T-helper 2 cell treated with Interferon-gamma antibody and Interleukin-4, amounts not matched to agents 5 μg/mL and 100 μg/mL, for 36 hours (primary cell): ENCODE measurements at places on chromosomes 16 and 17.

GRCh38 chr16:3492356-3492755 is 2.9 kb downstream of the C16orf90 start:
- H3K4me3 ChIP-seq, result no peak overlapping the region
- no peaks in the 10 kb centered on the region for H3K27me3 ChIP-seq
- no peak for DNase-seq
- H3K4me1 ChIP-seq, result no peaks in the 10 kb centered on the region

DNA sequence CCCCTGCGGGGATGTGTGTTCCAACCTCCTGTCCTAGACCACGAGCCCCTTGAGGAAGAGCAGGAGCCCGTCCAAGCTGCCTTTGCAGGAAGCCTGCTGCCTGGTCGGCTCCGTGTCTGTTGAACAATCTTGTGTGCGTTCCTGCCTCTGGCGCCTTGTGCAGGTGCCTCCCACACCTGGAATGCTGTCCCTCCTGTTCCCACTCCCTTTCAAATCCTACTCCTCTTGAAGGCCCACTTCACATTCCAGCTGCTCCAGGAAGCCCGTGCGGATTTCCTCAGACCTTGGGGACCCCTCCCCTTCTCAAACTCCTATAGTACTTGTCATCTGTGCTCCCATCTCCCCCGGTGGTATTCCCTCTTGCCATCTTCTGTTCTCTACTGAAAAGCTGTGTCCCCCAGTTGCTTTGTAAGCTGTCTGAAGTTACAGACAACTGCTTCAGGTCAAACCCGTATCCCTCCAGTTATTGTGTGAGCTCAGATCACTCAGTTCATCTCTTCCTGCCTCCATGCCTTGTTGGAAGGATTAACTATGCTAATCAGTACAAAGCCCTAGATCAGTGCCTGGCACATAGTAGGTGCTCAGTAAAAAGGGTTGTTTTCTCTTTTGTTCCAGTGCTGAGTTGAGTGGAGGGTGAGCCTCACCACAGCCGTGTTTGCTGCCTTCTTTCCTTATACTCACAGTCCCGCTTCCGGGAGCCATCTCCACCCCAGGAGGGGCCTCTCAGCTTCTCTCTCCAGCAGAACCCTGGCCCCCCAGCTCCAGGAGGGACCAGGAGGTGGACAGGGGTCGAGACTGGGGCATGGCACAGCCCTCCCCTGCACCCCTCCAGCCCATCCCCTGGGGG is 241.8 kb upstream of the CIBAR2 start:
- H3K27me3 ChIP-seq, result no peaks in the 10 kb centered on the region
- H3K4me3 ChIP-seq, result no peak overlapping the region
- DNase-seq, result no peak
- no peaks in the 10 kb centered on the region for H3K36me3 ChIP-seq

DNA sequence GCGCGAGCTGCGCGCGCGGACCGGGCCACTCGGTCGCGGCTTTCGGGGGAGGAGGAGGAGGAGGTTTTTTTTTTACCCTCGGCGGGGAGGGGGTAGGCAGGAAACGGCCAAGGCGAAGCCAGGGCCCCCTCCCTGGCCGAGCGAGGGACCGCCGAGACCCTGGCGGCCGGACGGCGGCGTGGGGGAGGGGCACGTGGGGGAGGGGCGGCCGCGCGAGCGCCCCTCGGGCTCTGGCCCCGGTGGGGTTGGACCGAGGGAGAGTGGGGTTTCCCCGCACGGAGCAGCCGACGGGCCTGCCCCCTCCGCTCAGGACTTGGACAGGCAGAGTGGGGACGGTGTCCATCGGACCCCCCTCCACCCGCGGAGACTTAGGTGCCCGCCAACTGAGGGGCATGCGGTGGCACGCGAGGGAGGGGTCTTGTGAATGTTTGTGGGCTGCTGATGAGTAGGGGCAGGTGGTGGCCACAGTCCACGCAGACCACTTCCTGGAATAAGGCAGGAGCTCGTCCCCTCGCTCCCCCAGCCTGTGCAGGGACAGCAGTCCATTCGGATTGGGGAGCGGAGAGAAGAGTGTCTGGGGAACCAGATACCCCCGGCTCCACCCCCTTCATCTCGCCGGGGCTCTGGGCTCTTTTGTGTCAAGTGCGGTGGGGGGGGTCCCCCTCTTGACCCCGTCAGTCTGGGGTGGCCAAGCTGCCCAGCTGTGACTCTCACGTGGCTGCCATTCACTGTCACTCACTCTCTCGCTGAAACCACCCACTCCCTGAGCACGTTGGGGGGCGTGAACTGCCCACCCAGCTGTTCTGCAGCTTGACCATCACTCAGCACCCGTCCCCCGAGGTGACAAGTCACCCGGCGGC is 3.0 kb upstream of the CHD3 start:
- H3K4me1 ChIP-seq, result peaks cover 11% of the 10 kb centered on the region
- no peaks in the 10 kb centered on the region for H3K27me3 ChIP-seq
- no peak overlapping the region for H3K27ac ChIP-seq
- DNase-seq, result peak; percentile 44

- H3K27ac ChIP-seq, result peak overlapping the region; percentile 49
- H3K27me3 ChIP-seq, result no peaks in the 10 kb centered on the region
- no peak for DNase-seq
- H3K36me3 ChIP-seq, result peaks cover 20% of the 10 kb centered on the region
- H3K4me3 ChIP-seq, result no peak overlapping the region
Measured at GRCh38 chr17:80604009-80604669, 59.5 kb downstream of the RPTOR start.

- no peak for DNase-seq
- no peaks in the 10 kb centered on the region for H3K27me3 ChIP-seq
- H3K4me1 ChIP-seq, result peaks cover 1% of the 10 kb centered on the region
- H3K27ac ChIP-seq, result no peak overlapping the region
- no peak overlapping the region for H3K4me3 ChIP-seq
Measured at GRCh38 chr16:27725236-27726000, 175.5 kb downstream of the KATNIP start.

DNA sequence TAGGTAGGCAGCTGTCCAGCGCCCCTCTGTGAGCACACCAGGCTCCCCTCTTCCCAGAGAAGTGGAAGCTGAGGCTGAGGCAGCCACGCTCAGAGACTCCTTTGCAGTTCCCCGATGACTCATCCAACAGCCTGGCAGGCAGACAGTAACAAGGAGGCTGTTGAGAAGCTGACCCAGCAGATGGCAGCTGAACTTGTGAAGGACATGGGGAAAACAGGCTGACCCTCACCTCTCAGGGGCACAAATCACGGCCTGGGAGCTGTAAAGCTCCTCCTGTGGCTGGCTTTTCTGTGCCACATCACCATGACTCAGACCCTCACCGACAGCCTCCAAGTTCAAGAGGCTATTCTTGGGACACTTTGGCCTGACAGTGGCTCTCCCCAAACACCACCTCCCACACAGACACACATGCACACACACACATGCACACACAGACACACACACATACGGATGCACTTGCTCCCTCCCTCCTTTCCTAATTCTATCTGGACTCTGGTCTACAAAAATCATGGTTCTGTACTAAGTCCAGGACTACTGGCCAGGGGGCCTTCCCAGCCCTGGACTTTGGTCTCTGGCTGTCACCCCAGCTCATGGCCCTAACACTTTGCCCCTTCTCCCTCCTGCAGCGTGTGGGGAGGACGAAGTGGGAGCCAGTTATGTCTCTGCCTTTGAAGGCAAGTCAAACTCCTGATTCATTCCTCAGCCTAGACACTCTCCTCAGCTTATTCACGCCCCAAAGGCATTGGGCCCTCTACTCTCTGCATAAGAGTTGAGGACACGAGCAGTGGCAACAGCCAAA is 23.2 kb downstream of the MAP3K14 start:
- no peak for DNase-seq
- peaks cover 42% of the 10 kb centered on the region for H3K36me3 ChIP-seq

DNA sequence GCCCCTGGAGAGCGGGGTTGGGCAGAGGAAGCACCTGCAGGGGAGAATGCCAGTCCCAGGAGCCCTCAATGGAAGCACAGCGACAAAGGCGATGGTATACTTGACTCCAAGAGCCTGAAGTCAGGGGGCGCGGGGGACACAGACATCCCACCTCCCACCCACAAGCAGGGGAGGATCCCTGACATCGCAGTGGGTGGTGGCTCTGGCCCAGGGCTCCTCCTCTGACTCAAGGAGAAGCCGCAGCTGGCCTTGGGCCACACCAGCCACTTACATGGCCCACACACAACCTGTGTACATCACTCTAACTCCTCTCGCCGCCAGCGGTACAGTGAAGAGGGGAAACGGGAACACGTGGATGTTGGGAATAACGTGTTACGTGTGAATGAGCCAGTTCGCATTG is 44.3 kb downstream of the FZD2 start:
- H3K27me3 ChIP-seq, result peaks cover 8% of the 10 kb centered on the region
- no peak overlapping the region for H3K4me3 ChIP-seq
- H3K4me1 ChIP-seq, result no peaks in the 10 kb centered on the region
- no peaks in the 10 kb centered on the region for H3K36me3 ChIP-seq
- no peak for DNase-seq

GRCh38 chr17:78789149-78789662 is 7.1 kb upstream of the CYTH1 start:
- peaks cover 27% of the 10 kb centered on the region for H3K36me3 ChIP-seq
- H3K4me3 ChIP-seq, result no peak overlapping the region
- no peak for DNase-seq

- H3K36me3 ChIP-seq, result no peaks in the 10 kb centered on the region
- H3K27ac ChIP-seq, result no peak overlapping the region
- H3K4me1 ChIP-seq, result peaks cover 2% of the 10 kb centered on the region
- H3K27me3 ChIP-seq, result no peaks in the 10 kb centered on the region
- no peak for DNase-seq
Measured at GRCh38 chr17:61196302-61196704, 203.3 kb upstream of the TBX2 start.

DNA sequence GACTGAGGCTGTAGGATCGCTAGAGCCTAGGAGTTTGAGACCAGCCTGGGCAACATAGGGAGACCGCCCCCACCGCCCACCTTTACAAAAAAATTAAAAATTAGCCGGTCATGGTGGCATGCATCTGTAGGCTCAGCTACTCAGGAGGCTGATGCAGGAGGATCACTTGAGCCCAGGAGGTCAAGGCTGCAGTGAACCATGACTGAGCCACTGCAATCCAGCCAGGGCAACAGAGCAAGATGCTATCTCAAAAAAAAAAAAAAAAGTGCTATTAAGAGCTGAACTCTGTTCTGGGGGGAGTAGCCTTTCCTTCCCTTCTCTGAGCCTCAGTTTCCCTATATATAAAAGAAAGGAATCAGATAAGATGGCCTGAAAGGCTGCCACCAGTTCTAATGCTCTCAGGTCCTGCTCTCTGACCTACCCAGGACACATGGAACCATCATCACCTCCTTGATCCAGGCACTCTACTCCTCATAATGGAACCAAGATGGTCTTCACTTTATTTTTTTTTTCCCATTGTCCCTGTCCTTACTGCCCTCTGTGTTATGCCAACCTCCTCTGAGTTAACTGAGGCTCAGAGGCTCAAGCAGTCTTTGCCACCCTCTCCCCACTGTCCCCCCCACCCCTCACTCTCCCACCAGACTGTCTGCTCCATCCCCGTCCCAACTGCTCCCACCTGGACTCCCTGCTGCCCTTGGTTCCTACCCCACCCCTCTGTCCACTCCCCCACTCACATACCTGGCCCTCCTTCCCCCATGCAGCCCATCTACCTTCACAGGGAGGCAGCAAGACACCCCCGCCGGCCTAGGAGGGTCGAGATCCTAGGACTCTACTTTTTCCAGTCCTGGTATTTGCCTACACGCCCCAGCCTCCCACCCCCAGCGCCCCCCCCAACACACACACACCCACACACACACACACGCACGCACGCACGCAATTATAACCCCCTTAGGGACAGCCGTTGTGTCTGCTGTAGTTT is 23.8 kb upstream of the EIF1 start:
- H3K36me3 ChIP-seq, result peaks cover 3% of the 10 kb centered on the region
- H3K27ac ChIP-seq, result peak overlapping the region; percentile 97
- H3K4me1 ChIP-seq, result peaks cover 38% of the 10 kb centered on the region
- H3K27me3 ChIP-seq, result peaks cover 10% of the 10 kb centered on the region

GRCh38 chr16:3651461-3652372 is 2.8 kb upstream of the DNASE1 start:
- no peaks in the 10 kb centered on the region for H3K27me3 ChIP-seq
- H3K27ac ChIP-seq, result peak overlapping the region; percentile 45
- DNase-seq, result no peak

DNA sequence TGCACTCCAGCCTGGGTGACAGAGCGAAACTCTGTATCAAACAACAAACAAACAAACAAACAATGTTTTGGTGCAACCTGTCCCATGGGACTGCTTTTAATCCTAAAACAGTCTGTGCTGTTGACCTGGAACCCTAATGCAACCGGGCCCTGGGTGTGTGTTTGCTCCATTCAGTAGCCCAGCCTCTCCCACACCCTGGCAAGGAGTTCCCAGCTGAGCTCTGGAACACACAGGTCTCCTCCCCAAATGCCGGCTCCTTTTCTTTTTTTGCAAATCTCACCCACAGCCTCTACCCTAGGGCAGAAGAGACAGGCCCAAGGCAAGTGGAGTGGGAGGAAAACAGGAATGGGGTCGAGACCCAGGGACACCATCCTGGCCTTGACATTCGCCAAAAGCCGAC is 29.8 kb upstream of the RASD1 start:
- no peaks in the 10 kb centered on the region for H3K27me3 ChIP-seq
- H3K36me3 ChIP-seq, result no peaks in the 10 kb centered on the region
- H3K27ac ChIP-seq, result no peak overlapping the region
- no peak for DNase-seq
- no peak overlapping the region for H3K4me3 ChIP-seq

DNA sequence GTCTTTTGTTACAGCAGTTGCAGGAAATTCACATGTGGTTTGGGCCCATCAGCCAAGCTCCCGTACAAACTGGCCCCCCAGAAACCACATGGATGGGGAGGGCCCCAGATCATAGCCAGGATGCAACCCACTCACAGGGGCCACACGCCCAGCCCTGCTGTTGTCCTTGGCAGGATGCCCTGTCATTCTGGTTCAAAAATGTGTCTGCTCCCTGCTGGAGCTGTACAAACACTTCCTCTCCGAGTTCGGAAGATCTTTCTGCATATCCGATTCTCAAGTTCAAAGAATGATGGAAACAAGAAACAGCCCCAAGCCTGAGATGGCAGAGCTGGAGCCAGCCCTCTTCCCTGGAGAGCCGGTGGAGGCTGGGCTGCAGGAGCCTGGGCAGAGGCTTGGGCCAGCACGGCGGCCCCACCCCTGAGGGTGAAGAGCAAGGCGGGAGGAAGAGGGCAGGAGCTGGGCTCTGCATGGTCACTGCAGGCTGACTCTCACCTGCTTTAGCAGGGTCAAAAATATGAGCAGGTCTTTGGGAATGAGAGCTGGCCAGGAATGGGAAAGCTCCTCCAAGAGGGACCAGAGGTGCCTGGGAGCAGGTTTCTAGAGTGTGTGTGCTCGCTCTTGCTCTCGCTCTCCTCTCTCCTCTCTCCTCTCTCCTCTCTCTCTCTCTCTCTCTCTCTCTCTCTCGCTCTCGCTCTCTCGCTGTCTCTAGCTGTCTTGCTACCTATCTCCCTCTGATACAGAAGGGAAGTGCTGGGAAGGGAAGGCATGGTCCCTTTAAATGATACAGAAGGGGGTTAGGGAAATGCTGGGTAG is 34.7 kb upstream of the ENPP7 start:
- no peak overlapping the region for H3K27ac ChIP-seq
- peaks cover 8% of the 10 kb centered on the region for H3K27me3 ChIP-seq
- DNase-seq, result no peak
- no peaks in the 10 kb centered on the region for H3K36me3 ChIP-seq
- no peaks in the 10 kb centered on the region for H3K4me1 ChIP-seq
- no peak overlapping the region for H3K4me3 ChIP-seq
